HFFc6 (cell line): ENCODE measurements at places on chromosomes 1 and 21. TPM values are rescaled to one million over a fixed set of nuclear protein-coding genes. Genes with fewer than 3 reads are reported as not detected.

- no peaks in the 10 kb centered on the region for H3K36me3 ChIP-seq
- H3K4me3 ChIP-seq = peak overlapping the region; percentile 79
- no peak for DNase-seq
- no peaks in the 10 kb centered on the region; the same call in 1 of the 2 replicates for H3K27me3 ChIP-seq
These were observed 468 bp upstream of the NIBAN1 start for GRCh38 chr1:184974837-184975115.

DNA sequence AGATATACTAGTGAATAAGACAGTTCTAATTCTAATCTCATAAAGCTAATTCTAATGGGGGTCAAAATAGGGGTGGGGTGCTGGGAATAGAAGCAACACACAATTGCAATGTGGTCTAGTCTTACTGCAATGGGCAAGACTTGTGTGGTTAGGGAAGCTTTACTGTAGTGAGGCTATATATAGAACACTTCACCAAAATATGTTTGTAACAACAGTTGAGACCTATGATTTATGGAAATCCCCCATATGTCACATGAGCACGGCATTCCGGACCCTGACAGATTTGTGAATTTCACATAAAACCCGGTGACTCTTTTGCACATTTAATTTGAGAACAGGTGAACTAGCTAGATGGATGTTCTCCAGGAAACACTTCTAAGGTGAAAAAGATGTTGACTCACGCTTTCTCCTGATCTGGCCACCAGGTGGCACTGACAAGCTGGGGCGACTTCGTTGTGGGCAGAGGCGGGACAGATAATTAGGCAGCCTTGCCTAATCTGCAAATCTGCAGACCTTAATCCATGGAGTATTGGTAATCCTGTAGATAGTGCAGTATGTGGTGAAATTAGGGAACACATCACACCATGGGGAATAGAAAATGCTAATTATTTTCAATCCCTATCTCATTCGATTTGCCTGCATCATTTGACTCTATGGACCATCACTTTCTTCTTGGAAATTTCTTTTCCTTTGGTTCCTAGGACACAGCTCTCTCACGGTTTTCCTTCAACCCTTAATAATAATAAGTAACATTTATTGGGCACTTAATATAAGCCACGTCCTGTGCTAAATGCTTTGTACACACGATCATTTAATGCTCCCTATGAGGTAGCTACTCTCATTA is 37.7 kb downstream of the KIAA0040 start:
- H3K4me1 ChIP-seq = peaks cover 15% of the 10 kb centered on the region
- peak; percentile 15 for DNase-seq
- H3K27ac ChIP-seq = no peak overlapping the region

DNA sequence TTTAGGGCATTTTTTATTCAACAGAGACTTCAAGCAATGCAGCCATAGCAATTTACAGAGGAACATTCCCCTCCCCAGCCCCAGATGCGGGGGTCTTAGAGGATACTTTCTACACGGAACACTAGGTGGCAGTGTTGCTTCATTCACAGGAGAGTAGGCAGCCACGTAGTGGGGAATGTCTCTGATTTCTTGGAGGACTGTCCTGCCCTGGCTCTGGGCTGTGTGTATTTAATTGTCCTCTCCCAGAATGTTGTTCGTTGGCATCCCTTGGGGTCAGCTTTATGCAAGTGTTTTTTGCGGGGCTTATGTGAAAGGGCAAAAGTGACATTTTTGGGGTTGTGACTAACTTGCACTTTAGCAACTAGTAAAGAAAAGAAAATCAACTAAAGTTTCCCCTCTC is 96.9 kb downstream of the PAPPA2 start:
- H3K27ac ChIP-seq = no peak overlapping the region
- H3K27me3 ChIP-seq = peaks cover 2% of the 10 kb centered on the region; the same call in 1 of the 2 replicates
- H3K36me3 ChIP-seq = no peaks in the 10 kb centered on the region
- no peaks in the 10 kb centered on the region; the same call in 1 of the 2 replicates for H3K4me1 ChIP-seq

- H3K4me3 ChIP-seq = peak overlapping the region; percentile 34; the same call in 1 of the 2 replicates
- H3K27ac ChIP-seq = no peak overlapping the region
- H3K4me1 ChIP-seq = peaks cover 14% of the 10 kb centered on the region
- H3K36me3 ChIP-seq = no peaks in the 10 kb centered on the region
- DNase-seq = peak; percentile 80
These were observed 9.2 kb upstream of the SFPQ start for GRCh38 chr1:35202048-35202719.

GRCh38 chr1:153958961-153959260 is 499 bp upstream of the CRTC2 start:
- peaks cover 5% of the 10 kb centered on the region; the same call in 1 of the 2 replicates for H3K36me3 ChIP-seq
- H3K4me3 ChIP-seq = peak overlapping the region; percentile 97
- peaks cover 6% of the 10 kb centered on the region; the same call in 1 of the 2 replicates for H3K27me3 ChIP-seq
- peaks cover 68% of the 10 kb centered on the region for H3K4me1 ChIP-seq
- peak overlapping the region; percentile 72 for H3K27ac ChIP-seq

- H3K4me1 ChIP-seq = peaks cover 46% of the 10 kb centered on the region
- DNase-seq = no peak
- no peaks in the 10 kb centered on the region for H3K36me3 ChIP-seq
- H3K27ac ChIP-seq = peak overlapping the region; percentile 80
These were observed 687 bp upstream of the ERI3 start for GRCh38 chr1:44355582-44356305.

- H3K36me3 ChIP-seq = no peaks in the 10 kb centered on the region
- H3K27ac ChIP-seq = no peak overlapping the region
- no peaks in the 10 kb centered on the region for H3K4me1 ChIP-seq
- no peak overlapping the region for H3K4me3 ChIP-seq
These were observed 702.3 kb downstream of the BRINP3 start for GRCh38 chr1:189775343-189775742.

DNA sequence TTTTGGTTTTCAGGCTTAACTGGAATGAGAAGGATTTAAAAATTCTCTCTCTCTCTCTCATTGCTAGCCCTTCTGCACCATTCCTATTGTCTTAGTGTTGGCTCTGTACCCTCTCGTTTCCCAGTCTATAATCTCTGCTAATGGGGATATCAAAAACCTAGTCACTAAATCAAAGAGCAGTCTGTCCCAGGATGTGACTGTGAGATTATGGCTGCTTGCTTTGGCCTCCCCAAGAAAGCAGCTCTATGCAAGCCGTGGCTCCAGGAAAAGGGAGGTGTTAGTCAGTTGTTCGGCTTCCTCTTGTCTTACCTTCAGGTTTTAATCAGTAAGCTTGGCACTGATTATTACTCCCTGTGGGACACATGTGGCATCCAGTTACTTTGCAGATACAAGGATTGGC is 468.8 kb downstream of the USP25 start:
- H3K27ac ChIP-seq = no peak overlapping the region; the same call in 1 of the 2 replicates
- no peaks in the 10 kb centered on the region for H3K27me3 ChIP-seq
- no peak for DNase-seq
- H3K36me3 ChIP-seq = peaks cover 22% of the 10 kb centered on the region
- peaks cover 53% of the 10 kb centered on the region for H3K4me1 ChIP-seq

- no peak overlapping the region for H3K27ac ChIP-seq
- no peaks in the 10 kb centered on the region for H3K27me3 ChIP-seq
- H3K36me3 ChIP-seq = peaks cover 25% of the 10 kb centered on the region
These were observed 19.0 kb downstream of the THEMIS2 start for GRCh38 chr1:27891196-27891889.

GRCh38 chr1:30418061-30418938 is 305.1 kb downstream of the MATN1 start:
- no peaks in the 10 kb centered on the region for H3K36me3 ChIP-seq
- H3K27me3 ChIP-seq = peaks cover 31% of the 10 kb centered on the region
- no peaks in the 10 kb centered on the region for H3K4me1 ChIP-seq
- no peak overlapping the region for H3K27ac ChIP-seq
- no peak for DNase-seq

DNA sequence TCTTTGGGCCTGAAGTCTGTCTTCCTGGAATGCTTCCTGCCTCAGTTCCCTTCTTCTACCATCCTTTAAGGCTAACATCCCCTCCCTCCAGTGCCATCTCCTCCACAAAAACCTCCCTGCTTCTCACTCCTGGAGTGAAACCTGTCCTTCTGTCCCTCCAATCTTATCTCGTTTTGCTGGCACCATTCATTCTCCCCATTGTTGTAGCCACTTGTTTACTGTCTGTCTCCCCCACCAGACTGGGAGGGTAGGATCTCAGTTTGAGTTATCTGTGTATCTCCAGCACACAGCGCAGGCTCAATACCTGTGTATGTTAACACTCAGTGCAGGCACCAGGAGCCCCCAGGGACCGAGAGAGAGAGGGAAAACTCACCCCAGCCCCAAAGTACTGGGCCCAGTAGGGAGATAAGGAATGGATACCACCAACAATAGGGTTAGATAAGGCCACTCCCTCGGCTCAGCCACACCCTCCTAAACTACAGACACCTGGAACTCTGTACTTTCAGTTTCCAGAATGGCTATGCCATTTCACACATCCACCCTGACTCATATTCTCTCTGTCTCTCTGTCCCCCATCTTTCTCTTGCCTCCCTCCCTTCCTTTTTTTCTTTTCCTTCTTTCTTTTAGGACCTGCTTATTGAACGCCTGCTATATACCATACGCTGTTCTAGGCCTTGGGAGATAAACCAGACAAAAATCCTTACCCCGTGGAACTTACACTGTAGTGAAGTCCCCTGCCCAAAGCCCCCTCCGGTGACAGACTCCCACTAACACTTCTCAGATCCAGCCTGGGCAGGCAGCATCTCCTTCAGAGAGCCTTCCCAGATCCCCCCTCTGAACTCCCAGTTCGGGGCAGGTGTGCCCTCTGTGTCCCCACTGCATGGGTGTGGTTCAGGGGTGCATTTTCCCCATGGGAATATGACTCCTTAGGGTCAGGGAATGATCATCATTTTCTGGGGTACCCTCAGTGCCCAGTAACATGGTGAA is 3.3 kb upstream of the SSBP3 start:
- H3K27me3 ChIP-seq = no peaks in the 10 kb centered on the region; the same call in 1 of the 2 replicates
- peak overlapping the region; percentile 97 for H3K27ac ChIP-seq
- DNase-seq = no peak
- no peak overlapping the region for H3K4me3 ChIP-seq

DNA sequence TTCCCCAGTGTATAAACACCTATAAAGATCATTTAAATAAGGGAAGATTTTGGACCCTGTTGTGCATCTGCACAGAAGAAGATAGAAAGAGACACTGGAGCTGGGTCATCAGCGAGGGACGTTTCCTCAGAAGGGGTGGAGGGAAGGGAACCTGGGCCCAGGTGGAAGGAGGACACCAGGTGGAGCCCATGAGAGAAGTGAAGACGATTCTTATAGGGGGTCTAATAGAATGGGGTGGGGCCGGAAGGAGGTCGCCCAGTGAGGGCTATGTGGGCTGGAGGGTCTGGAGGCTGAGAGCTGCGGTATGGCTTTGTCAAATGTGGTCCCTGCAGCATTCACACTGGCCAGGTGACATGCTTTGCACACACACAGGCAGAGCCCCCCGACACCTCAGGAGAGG is 13.7 kb downstream of the KIRREL1 start:
- peaks cover 28% of the 10 kb centered on the region for H3K36me3 ChIP-seq
- H3K4me1 ChIP-seq = peaks cover 100% of the 10 kb centered on the region
- peak overlapping the region; percentile 97 for H3K27ac ChIP-seq
- H3K4me3 ChIP-seq = peak overlapping the region; percentile 57

DNA sequence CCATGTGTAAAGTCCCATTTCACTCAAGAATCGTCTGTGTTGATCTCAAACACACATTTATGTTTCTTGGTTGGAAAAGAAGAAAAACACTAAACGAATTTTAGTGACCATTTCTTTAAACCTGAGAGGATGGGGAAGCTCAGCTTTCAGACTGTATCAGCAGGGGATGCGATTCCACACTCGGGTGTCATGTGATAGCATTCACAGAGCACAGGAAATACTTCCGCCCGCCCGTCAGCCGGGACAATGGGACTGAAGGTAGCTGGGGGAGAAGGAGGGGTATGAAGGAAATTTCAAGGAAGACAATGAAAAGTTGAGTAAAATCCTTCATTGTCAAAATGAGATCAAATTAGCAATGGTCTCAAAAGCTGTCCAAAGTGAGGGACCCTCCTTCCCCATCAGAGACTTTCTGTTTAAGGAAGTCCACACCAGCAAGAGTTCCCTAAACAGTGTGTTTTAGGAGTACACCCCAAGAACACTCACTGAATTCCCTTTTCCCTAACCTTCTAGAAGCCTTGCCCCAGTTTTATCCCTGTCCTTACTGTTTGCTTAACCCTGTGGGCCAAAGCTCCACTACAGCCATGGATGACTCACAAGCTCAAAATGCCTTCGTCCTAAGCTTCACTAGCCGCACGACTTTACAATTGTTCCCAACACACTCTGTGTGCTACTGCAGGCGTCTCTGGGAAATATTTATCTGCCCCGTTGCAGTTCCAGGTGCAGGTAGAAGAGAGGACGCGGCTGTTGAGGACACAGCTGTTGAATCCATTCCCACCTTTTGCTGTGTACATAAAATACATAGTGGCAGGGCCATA is 51.4 kb upstream of the SIM2 start:
- peak; percentile 17 for DNase-seq
- peak overlapping the region; percentile 16; the same call in 1 of the 2 replicates for H3K27ac ChIP-seq
- H3K36me3 ChIP-seq = no peaks in the 10 kb centered on the region
- no peak overlapping the region for H3K4me3 ChIP-seq
- H3K27me3 ChIP-seq = peaks cover 24% of the 10 kb centered on the region

- no peaks in the 10 kb centered on the region for H3K36me3 ChIP-seq
- H3K27me3 ChIP-seq = peaks cover 35% of the 10 kb centered on the region
- peaks cover 14% of the 10 kb centered on the region for H3K4me1 ChIP-seq
- H3K4me3 ChIP-seq = no peak overlapping the region
- DNase-seq = no peak
These were observed 7.7 kb upstream of the ATP1A4 start for GRCh38 chr1:160143695-160144094.

GRCh38 chr1:204080163-204080903 is 7.4 kb downstream of the SOX13 start:
- H3K36me3 ChIP-seq = no peaks in the 10 kb centered on the region
- DNase-seq = peak; percentile 61
- H3K27ac ChIP-seq = peak overlapping the region; percentile 51
- H3K27me3 ChIP-seq = no peaks in the 10 kb centered on the region; the same call in 1 of the 2 replicates

GRCh38 chr1:157798211-157798610 is 21.3 kb upstream of the FCRL2 start:
- peaks cover 3% of the 10 kb centered on the region; the same call in 1 of the 2 replicates for H3K27me3 ChIP-seq
- H3K4me3 ChIP-seq = no peak overlapping the region
- H3K27ac ChIP-seq = no peak overlapping the region
- H3K4me1 ChIP-seq = no peaks in the 10 kb centered on the region

Gene TSPEAR
- total RNA-seq = not detected in 3 replicates

Gene TBX19
- total RNA-seq = 0.50 to 0.66 TPM (median 0.57 TPM) in 3 replicates

Gene AIRE
- 0.07 TPM in 1 of 3 replicates, not detected in the others for total RNA-seq

Gene OR14K1
- total RNA-seq = not detected in 3 replicates

Gene CD1D
- not detected in 3 replicates for total RNA-seq

Gene HDAC1
- total RNA-seq = 79.8 to 86.2 TPM (median 80.7 TPM) in 3 replicates
